ENCODE measurements at places on chromosomes 1 and 21. TPM values are rescaled to one million over a fixed set of nuclear protein-coding genes. Genes with fewer than 3 reads are reported as not detected.

DNA sequence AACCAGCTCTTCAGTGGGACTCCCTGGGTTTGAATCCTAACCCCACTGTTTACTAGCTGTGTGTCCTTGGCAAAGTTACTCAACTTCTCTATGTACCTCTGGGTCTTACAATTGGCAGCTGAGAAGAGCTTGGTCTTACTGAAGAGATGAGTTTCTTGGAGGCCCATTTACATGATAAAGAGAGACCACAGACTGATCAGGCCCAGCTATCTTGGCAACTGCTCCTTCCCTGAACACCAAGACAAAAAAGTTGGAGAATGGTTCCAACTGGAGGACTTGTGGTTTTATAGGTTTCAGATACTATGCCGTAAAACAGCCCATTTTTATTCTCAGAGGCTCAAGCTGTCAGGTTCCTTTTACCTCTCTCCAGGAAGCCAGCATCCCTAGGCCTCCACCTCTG, 24.8 kb upstream of the CNIH3 start:
- no peak overlapping the region for H3K4me3 ChIP-seq
- DNase-seq: no peak

ADSS2 gene
- 53.4 TPM for total RNA-seq

- H3K4me3 ChIP-seq: no peak overlapping the region
- no peak overlapping the region for H3K27ac ChIP-seq
These were observed 54.0 kb downstream of the KIAA0040 start for GRCh38 chr1:175138579-175138978.

DNA sequence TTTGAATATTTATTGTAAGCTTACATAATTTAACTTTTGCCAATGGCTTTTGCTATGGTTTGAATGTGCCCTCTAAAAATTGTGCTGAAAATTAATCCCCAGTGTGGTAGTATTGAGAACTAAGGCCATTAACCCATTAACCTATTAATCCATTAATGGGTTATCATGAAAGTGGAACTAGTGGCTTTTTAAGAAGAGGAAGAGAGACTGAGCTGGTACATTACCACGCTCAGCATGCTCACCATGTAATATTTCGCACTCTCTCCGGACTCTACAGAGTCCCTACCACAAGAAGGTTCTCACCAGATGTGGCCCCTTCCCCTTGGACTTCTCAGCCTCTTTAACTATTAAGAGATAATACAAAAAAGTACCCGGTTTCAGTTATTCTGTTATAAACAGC, 164.4 kb upstream of the ZRANB2 start:
- H3K4me3 ChIP-seq: no peak overlapping the region
- no peaks in the 10 kb centered on the region for H3K27me3 ChIP-seq
- no peak for DNase-seq
- no peaks in the 10 kb centered on the region for H3K36me3 ChIP-seq

- H3K36me3 ChIP-seq: peaks cover 97% of the 10 kb centered on the region
- no peak overlapping the region for H3K27ac ChIP-seq
- no peak for DNase-seq
- no peaks in the 10 kb centered on the region for H3K27me3 ChIP-seq
- no peak overlapping the region for H3K4me3 ChIP-seq
- H3K4me1 ChIP-seq: no peaks in the 10 kb centered on the region
These were observed 16.2 kb downstream of the CHRNB2 start for GRCh38 chr1:154583773-154584172.

- no peak overlapping the region for H3K27ac ChIP-seq
- no peaks in the 10 kb centered on the region for H3K27me3 ChIP-seq
- no peaks in the 10 kb centered on the region for H3K36me3 ChIP-seq
- no peak for DNase-seq
- no peaks in the 10 kb centered on the region for H3K4me1 ChIP-seq
These were observed 40.3 kb downstream of the KIF1B start for GRCh38 chr1:10250663-10251062.

Measured in CD4-positive, CD25-positive, alpha-beta regulatory T cell (primary cell).